Activated gamma-delta T cell (primary cell): ENCODE measurements at places on chromosomes 7 and 10.

- no peak for DNase-seq
These were observed 18.2 kb upstream of the CHST3 start for GRCh38 chr10:71945819-71946474.

GRCh38 chr10:104892879-104893617 is 252.0 kb downstream of the SORCS3 start:
- DNase-seq = no peak

DNA sequence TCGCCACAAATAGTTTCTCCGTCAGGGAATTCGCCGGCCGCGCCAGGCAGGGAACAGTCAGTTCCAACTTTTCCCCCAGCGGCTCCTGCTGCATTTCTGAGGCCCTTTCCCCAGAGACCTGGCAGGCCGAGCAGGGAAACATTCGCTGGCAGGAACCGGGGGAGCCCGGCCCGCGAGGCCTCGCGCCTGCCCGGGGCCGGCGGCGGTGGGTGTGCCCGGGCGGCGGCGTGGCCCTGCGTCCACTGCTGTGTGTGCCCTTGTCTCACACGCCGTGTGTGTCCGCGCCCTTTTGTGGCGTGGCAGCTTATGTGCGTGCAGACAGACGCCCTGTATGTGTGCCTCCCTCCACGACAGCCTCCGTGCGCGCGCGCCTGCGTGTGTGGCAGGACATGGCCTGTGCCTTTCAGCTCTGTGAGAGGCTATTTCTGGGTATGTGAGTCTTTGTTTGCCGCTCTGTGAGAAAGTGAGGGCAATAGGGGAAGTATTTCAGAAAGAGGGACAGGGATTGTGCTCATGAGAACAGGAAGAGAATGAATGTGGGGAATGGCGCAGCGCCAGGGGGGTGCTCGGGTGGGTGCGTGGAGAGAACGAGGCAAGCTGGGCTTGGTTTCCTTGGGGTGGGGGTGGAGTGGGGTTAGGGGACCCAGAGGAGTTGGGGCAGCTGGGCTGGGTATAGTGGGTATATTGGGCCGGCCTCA is 689 bp upstream of the SMARCD3 start:
- no peak for DNase-seq

- no peak for DNase-seq
These were observed 180.8 kb downstream of the RAB11FIP2 start for GRCh38 chr10:117865945-117866344.

GRCh38 chr7:65449505-65449852 is 75.8 kb downstream of the ZNF92 start:
- DNase-seq = no peak

- peak; percentile 22 for DNase-seq
These were observed at the start of gene ZC3HAV1L for GRCh38 chr7:139035586-139036353. Gene ZC3HAV1L, minus strand, starts transcription at chr7:139036042. Its CDS starts 25 bp downstream, at chr7:139036017.

DNA sequence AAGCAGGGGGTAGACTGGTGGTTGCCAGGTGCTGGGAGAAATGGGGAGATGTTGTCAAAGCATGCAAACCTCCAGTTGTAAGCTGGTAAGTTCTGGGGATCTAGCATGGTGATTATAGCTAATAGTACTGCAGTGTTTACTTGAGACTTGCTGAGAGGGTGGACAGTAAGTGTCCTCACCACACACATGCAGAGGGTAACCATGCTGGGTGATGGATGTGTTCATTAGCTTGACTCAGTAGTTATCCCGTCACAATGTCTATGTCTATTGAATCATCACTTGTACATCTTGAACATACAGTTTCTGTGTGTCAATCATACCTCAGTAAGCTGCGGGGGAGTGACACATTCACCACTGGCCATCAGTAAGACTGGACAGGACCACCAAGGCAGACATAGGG is 42.1 kb downstream of the GSDME start:
- DNase-seq = no peak

DNA sequence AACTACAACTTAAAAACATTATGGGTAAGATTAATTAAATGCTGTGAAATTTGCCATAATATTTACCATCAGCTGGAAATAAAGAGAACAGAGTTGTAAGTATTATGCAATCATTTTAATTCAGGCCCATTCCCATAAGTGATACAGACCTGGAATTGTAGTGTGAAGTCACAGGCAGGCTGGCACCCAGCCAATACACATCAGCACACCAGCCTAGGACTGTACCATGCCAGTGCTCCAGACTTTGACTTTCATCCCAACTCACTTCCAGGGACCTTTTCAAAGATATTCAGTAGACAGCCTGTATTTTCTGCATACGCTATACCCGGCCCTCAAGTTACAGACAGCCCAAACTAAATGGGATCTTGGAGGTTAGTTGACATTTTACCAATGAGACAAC is 143.3 kb downstream of the TES start:
- DNase-seq = no peak

GRCh38 chr7:92740700-92741126 is 95.7 kb downstream of the CDK6 start:
- DNase-seq = no peak

DNA sequence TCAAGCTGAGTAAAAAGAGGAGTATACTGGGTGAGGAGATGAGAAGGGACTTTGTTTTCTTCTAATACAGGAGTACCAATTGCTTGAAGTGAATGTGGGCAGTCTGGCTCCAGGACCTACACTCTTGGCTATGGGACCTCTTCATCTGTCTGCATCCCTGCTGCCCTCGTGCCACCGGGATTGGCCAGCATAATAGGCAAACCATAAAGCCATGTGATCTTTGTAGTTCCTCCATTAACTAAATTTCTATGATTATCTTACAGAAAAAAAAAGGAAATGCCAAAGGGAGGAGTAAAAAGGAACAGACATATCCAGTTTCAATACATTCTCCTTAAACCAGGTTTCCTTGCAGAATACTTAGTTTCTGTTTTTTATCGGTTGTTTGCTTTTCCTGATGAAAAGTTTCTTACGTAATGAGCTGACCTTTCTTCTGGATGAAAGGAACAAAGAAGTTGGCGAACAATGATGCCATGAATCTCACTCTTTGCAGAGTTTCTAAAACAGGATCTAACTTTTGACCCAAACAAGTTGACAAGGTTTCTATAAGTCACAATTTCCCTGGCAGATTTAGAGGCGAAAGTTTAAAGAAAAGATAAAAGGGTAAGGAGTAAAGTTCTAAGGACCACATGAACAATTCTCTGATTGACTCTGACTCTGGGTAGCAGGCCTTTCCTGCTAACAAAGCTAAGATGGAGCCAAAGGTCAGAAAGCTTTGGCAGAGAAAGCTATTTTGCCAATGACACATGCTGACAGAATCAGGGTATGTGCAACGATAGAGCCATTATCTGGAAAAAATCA is 54.1 kb downstream of the LAMB1 start:
- no peak for DNase-seq

- no peak for DNase-seq
These were observed 45.5 kb upstream of the RHOBTB1 start for GRCh38 chr10:60989400-60989876.

- DNase-seq = no peak
These were observed 1.1 kb upstream of the PPP1R9A start for GRCh38 chr7:94906065-94906851.

GRCh38 chr7:2750004-2750407 is 62.0 kb downstream of the AMZ1 start:
- DNase-seq = no peak

- no peak for DNase-seq
These were observed 153.4 kb downstream of the SGMS1 start for GRCh38 chr10:50470345-50470744.

GRCh38 chr7:74093671-74094223 is 10.1 kb downstream of the LIMK1 start:
- DNase-seq = peak; percentile 56

GRCh38 chr7:129959471-129960203 is 6.9 kb upstream of the UBE2H start:
- DNase-seq = no peak

GRCh38 chr7:38929460-38930171 is 20.6 kb upstream of the VPS41 start:
- no peak for DNase-seq

DNA sequence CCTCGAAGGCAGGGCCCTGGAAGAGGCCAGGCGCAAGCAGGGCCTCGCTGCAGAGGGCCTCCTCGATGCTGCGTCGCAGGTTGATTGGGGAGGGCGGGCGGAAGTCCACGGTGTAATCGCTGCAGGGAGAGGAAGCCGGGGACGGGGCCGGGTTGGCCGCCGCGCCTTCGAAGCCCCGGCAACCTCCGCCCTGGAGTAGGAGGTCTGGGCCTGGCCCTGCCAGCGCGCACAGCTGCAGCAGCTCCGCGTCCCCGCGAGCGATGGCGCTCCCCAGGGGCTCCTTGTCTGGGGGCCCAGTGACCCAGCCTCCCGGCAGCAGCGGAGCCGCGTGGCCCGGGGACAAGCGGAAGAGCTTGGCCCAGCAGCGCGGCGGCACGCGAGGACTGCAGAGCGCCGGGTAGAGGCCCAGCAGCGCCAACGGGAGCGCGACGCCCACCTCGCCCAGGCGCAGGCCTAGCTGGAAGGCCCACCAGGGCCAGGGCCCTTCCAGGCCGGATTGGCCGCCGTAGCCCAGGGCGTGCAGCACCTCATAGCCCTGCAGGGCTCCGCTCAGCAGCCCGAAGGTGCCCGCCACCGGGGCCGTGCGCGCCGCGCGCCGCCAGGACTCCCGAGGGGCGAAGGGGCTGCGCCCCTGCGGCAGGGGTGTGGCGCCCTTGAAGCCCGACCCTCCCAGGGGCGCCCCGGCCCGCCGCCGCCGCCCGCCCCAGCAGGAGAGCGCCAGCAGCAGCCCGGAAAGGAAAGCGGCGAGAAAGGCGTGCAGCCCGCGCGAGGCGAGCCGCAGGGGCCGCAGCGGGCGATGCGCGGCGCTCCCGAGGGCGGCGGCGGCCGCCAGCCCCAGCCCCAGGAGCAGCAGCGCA is 7.8 kb upstream of the RBM28 start:
- no peak for DNase-seq
